Activated naive CD4-positive, alpha-beta T cell treated with anti-CD3 and anti-CD28 coated beads, Interleukin-2, amount 10 ng/mL, durations not matched to agents 7 days and 5 days (primary cell): ENCODE measurements at places on chromosomes 1 and 21.

GRCh38 chr1:233518344-233518743 is 95.6 kb upstream of the KCNK1 start:
- no peak for DNase-seq

DNA sequence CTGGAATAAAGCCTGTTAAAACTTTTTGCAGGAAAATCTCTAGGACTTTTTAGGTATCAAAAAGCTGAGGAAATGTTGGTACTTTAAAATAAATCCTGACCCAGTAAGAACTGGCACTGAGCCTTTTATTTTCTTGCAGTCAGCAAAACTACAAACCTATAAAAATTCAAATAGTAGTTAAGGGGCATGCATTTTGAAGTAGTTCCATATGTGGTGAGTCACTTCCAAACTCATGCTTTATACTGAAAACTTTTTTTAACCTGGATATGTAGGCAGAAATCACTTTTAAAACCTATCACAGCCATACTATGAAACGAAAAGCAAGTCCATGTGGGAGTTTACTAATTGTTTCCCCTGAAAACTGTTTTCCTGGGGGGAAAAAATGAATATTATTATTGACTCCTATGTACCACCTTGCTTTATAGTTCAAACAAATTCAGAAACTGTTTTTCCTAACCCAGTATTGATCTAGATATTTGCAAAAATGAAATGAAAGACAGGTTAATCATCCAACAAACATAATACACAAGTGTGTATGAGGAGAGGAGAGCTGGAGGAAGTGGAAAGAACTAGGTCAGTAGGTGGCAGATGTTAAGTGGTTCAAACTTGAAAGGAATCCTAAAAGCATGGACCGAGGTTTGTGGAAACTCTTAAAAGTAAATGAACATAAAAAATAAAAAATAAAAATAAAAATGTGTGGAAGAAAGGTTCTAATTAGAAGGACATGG is 30.5 kb downstream of the NRIP1 start:
- no peak for DNase-seq

- DNase-seq = no peak
Observed at GRCh38 chr1:150385537-150386445, 21.8 kb downstream of the RPRD2 start.

DNA sequence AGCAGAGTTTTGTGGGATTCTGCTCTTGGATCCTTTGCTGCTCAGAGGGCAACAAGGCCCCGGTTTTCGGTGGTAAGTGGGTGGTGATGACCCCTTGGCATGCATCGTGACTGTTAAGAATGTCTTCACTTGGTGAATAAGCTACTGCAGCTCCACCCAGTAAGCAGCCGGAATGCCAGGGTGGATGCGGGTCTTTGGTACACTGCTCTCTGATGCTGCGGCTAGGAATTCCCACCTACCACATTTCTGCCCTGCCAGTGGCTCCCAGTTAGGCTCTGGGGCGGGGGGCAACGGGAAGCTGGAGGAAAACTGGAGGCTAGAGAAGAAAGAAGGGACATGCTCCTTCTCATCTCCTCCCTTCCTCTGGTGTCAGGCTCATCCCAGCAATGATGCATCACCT is 180.4 kb upstream of the GALNT2 start:
- DNase-seq = no peak

GRCh38 chr1:115130786-115131185 is 41.5 kb upstream of the TSPAN2 start:
- DNase-seq = no peak

DNA sequence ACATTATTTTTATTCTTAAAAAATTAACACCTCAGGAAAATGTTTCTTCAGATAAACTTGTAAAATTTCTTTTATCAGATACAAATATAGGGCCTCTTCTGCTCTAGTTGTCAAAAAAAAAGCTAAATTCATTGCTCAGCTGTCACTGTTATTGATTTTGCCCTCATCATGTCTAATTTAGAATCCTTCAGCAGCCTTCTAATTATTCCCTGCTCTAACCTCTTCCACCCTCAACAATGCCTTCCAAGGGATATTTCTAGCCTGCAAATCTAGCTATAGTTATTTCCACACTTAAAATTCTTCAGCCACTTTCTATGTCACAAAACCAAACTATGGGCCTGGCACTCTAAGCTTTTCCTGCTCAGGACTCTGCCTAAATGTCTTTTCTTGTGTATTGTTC is 25.2 kb downstream of the PDE4B start:
- DNase-seq = no peak

- DNase-seq = no peak
Observed at GRCh38 chr1:234517110-234517802, 38.3 kb upstream of the TARBP1 start.

DNA sequence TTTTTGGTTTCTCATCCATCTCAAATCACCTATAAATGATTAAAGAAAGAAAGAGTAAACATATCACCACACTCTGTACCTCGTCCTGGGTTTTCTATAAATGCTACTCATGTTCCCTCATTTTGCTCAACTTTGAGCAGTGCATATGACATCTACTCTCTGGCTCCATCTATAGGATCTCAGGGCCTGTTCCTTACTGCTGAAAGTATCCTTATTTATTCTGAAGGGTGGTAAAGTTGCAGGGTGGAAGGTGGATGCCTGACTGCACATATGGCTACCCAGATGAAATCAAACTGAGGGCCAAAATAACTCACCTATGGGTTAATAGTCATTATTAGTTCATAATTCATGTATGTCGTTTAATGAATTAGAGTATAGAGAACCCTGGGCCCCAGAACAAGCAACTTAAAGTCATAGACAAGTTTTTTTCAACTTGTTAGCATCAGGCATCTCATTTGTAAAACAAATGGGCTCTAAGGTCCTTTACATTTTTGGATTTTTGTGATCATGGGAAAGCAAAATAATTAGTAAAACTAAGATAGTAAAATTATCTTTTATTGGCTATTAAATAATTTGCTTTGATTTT is 46.5 kb downstream of the NCF2 start:
- no peak for DNase-seq

DNA sequence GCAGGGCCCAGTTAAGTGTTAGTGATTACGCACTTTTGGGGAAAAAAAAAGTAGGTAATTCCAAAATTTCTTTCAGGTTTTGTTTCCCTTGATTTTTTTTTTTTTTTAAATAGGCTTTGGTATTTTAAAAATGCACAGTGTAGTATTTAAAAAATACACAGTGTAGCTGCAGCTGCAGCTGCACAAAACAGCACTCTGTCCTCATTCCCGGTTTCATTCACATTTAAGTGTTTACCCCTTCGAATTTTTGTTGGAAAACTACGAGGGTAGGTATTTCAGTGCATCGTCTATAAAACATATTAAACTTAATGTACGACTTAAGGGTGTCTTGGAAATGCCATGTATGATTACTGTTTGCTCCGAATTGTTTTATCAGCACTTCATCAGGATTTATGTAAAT is 3.4 kb downstream of the NEK7 start:
- no peak for DNase-seq

DNA sequence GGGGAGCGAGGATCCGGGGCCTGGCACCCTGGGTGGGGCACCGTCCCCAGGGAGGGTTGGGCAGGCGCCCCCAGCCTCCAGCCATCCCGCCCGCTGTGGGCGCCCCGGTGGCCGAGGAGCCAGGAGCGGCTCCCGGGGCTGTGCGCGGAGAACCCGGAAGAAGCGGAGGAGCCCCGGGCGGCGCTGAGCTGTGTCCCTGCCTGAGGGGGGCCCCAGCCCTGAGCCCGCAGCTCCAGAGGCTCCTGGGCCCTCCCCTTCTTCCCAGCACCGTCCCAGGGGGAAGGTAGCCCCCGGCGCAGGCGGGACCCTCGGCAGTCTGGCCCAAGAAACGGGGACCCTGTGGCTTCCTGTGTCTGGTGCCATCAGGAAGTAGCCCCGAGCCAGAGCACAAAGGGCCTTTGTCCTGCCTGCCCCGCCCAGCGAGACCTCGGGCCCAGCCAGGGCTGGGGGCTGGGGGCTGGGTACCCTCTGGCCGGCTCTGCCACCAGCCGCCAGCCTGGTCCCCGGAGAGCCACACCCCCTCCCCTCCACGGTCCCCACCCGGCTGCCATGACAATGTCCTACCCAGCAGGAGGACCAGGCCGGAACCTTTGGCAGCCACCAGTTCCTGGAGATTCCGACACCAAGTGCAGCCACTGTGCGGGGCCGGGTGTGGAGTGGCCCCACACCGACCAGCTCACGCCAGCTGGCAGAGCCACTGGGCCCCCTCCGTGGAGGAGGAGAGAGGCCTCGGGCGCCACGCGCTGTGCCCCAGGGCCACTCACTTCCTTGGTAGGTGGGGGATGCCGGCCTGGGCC is 15.6 kb upstream of the TTLL10 start:
- peak; percentile 56 for DNase-seq

- no peak for DNase-seq
Observed at GRCh38 chr1:100414693-100415497, 62.6 kb downstream of the CDC14A start.
